ENCODE measurements at places on chromosomes 2 and 18.

DNA sequence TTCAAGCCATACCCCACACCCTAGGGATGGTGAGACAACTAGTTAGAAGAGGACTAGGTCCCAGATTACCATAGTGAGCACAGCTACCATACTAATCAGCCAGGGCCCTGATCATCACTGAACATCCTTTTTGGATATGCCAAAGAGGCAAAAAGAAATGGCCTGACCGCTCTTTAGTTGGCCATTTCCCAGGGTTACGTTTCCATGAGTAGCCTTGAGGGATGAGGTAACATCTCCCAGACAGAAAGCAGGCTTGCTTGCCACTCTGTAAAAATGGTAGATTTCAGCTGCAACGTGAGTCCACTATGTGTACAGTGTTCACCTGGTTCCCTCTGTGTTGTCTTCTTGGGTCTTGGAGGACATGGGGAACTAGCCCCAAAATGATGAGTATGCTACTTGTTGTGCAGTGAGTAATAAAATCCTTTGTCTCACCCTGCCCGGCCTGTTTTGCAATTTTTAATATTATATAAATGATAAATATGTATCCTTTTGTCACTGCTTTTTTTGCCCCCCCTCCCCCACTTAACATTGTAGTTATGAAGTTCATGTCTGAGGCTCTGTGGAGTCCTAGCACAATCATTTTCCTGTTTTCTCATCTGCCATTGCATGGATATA is 8.9 kb upstream of the GALM start:
- no peak for DNase-seq

DNA sequence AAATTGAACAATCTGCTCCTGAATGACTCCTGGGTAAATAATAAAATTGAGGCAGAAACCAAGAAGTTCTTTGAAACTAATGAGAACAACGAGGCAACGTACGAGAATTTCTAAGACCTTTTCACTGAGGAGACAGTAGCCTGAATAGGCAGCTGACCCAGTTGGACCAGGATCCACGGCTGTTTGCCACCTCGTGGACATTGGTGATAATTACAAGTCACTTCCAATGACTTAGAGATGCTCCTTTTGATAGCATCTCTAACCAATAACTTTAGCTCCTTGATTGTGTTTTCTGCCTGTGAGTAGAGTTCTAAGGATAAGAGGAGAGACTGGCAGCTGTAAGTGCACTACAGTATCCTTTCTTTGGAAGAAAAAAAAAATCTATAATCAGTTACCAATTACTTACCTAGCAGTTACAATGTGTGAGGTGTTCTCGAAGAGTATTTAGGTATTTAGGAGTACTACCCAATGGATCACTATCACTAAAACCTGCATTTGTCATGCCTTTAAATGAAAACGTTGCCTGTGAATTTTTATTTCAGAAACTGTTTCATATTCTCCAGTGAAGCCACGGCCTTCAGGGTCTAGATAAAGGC is 31.3 kb upstream of the CNTNAP5 start:
- DNase-seq: no peak

DNA sequence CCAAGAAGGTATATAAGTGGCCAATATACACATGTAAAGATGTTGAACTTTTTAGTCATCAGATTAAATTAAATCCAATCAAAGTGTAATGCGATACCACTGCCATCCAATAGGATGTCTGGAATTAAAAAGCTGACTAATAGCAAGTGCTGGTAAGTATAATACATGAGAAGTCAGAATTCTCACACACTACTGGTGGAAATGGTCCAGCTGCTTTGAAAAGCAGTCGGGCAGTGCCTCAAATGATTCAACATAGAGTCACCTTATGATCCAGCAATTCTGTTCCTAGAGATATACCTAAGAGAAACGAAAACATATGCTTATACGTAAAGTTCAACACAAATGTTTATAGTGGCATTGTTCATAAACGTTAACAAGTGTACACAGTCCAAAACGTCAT is 124.1 kb upstream of the MYT1L start:
- DNase-seq: no peak

DNA sequence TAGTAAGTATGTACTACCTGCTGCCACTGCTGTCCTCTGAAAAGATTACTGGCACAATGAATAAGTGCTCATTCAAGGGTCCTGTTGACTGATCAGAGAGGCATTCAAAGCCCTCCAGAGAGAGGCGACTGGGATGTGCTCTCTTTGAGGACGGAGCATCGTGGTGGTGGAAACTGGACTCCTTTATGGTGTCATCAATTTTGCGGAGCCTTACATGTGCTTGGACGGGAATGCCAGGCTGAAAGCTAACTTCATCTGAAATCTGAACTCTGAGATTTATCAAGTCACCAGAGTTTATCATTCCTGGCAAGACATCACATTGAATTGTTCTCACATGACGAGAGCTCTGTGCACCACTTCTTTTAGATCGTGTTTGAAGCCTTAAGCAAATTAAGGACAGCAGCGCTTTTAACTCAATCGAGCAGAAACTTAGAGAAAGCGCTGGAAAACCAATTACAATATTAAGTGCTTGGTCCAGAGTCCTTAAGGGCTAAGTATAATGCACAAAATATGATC is 138.3 kb downstream of the NCK2 start:
- no peak for DNase-seq

DNA sequence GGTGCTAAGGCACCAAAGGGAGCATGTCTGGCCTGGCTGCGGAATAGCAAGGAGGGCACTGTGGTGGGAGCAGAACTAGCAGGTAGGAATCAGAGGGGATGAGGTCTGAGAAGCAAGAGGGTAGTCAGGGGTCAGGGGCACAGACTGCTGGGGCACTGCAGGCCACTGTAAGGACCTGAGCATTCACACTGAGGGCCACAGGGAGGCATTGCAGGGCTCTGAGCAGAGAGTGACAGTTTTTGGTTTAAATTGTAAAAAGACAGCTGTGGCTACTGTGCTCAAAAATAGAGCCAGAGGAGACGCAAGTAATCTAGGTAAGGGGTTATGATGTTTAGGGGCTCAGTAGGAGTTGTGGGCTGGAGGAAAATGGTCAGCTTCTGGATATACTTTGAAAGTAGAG is 41.5 kb downstream of the ARHGAP25 start:
- DNase-seq: no peak

DNA sequence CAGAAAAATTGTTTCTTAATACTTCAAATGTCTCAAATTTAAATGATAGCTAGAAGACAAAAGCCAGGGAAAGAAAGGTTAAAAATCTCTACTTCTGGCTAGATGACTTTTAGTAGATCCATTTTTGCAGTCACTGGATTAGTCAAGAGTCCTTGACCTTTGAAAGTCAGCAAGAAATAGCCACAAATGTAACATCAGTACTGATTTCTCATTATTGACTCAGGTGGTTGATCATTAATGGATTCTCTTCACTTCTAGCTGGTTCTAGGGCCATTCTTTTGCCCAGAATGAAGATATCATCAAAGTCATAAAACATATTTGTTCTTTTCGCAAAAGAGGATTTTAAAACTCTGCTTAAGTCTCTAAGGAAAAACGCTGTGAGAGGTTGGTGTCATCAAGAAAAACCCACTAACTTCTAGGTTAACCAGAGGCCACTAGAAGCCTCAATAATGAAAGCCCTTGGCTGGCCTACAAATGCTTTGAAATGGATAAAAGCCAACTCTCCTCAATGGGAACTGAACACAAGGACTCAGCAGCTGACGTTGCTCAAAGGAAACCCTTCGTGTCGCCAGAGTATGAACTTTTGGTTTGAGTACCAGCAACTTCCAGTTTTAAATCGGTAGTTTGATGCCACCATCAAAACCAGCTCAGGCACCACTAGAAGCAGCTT is 66.3 kb downstream of the IRS1 start:
- no peak for DNase-seq

DNA sequence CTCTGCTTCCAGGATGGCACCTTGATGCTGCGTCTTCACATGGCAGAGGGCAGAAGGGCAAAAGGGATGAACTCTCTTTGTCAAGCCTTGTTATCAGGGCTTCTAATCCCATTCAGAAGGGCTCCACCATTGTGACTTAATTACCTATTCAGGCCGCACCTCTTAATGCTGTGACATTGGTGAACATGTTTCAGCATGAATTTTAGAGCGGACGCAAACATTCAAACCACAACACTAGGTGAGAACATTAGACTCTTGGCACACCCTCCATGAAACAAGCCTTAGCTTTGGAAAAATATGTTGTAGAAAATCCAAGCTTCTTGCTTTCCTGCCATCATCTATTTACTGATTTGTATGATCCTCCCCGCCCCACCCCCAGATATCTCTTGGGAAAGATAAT is 17.9 kb downstream of the DAW1 start:
- DNase-seq: no peak

GRCh38 chr18:69580107-69580506 is 179.4 kb downstream of the DOK6 start:
- DNase-seq: peak; percentile 22

GRCh38 chr2:101057051-101057933 is 55.2 kb downstream of the RPL31 start:
- DNase-seq: no peak

GRCh38 chr2:97808816-97809215 is 95.4 kb downstream of the ZAP70 start:
- DNase-seq: no peak

- DNase-seq: no peak
Measured at GRCh38 chr18:59468821-59469220, 109.8 kb upstream of the LMAN1 start.

DNA sequence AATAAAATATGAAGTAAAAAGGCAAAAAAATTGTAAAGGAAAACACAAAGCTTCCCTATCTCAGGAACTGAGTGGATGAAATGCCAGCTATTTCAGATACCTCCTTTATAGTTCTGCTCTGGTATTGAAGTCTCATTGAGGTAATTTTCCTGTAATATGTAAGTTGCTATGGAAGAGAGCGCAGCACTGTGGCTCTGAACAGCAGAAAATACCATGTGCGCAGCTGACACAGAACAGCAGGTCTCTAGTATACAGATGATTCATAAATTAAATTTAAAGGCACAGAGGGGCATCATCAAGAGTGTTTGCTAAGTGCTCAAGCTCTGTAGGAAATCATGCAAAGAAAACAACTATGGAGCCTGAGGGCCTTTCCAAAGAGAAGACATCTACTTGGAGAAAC is 315.3 kb upstream of the CDH7 start:
- DNase-seq: no peak

GRCh38 chr2:204827701-204828590 is 282.7 kb downstream of the PARD3B start:
- DNase-seq: no peak

- DNase-seq: no peak
Measured at GRCh38 chr2:159922563-159922962, 124.6 kb upstream of the CD302 start.

DNA sequence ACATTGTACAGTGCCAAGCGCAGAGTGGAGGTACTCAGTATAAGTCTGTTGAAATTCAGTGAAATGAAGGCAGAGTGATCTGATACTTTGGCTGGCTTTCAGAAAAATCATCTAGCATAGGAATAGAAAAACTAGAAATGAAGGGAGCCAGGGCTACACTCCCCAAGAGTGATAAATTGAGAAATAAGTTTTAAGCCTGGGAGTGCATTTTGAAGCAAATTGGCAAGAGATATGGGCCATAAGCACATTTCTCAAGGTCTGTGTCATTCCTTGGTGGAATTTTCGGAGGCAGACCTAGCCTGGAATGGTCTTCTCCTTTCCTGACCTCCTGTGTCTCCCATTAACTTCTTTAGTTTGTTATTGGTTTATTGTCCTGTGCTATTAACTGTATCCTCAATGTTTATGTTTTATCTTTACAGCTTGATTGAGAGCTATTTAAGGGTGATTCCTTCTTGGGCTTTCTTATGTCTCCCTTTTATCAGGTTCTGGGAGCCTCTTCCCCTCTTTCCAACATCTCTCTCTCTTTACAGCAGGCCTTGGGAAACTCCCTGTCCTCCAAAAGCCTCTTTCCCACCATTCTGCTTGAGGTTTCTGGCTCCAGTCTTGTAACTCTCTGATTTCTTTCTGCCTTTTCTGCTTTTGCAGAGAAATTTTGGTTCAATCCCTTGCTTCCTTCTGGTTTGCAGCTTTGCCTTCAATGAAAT is 649.5 kb downstream of the SLC4A3 start:
- no peak for DNase-seq

DNA sequence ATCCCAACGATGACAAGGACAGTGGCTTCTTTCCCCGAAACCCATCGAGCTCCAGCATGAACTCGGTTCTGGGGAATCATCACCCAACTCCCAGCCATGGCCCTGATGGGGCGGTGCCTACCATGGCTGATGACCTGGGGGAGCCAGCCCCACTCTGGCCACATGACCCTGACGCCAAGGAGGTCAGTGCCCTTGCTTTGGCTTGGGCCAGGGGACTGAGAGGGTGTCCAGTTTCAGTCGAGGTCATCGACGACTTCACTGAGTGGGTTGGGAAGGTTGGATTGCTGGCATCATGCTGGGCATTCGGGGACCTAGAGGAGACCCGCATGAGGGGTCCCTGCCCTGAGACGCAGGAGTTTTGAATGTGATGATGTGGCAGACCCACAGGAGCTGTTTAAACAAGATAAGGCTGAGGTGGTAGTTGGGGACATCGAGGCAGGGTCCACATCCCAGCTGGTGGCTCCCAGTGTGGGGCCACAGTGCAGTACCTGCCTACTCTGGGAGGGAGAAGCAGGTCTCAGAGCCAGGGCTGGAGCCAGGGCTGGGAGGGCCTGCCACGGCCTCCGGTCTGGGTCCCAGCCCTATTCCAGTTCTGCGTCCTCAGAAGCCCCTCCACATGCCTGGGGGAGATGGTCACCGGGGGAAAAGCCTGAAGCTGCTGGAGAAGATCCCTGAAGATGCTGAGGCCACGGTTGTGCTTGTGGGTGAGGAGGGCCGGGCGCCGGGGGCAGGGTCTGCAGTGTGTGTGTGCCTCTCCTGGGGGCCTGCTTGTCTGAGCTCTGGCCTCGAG is 6.0 kb downstream of the SLC4A3 start:
- no peak for DNase-seq

GRCh38 chr2:175832866-175833265 is 169.2 kb downstream of the LNPK start:
- no peak for DNase-seq

DNA sequence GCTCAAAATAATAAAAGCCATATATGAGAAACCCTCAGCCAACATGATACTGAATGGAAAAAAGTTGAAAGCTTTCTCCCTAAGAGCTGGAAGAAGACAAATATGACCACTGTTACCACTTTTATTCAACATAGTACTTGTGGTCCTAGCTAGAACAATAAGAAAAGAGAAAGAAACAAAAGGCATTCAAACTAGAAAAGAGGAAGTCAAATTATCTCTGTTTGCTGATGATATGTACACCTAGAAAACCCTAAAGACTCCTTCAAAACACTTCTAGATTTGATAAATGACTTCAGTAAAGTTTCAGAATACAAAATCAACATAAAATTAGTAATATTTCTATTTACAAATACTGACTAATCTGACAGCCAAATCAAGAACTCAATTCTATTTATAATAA is 328.8 kb upstream of the GCFC2 start:
- DNase-seq: no peak

- DNase-seq: no peak
Measured at GRCh38 chr2:46363535-46364170, 66.4 kb downstream of the EPAS1 start.

GRCh38 chr2:30421604-30422443 is 25.2 kb upstream of the LCLAT1 start:
- no peak for DNase-seq

GRCh38 chr2:240308111-240308651 is 127.3 kb upstream of the GPC1 start:
- no peak for DNase-seq

Data from GM12864 (cell line).